GM23248 (cell line): ENCODE measurements at places on chromosomes 6 and 20.

GRCh38 chr6:38436726-38437465 lies 202.8 kb downstream of the BTBD9 start:
- DNase-seq, result peak; percentile 56

DNA sequence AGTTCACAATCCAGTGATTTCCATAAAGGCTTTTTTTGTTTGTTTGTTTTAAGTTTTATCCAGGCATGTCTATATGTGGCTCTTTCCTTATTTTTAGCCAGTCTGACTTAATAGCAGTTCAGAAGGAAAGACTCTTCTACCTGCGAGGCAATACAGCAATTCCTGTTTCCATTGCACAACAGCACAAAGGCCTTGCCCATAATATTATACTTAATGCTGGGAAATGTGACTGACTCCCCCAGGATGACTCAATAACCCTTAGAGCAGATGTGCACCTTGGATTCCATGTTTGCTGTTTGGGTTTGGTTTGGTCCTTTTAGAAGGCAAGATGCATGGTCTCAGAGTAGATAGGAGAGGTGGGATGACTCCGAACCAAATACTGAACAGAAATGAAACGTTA lies 184.1 kb downstream of the MTFR2 start:
- peak; percentile 37 for DNase-seq

DNA sequence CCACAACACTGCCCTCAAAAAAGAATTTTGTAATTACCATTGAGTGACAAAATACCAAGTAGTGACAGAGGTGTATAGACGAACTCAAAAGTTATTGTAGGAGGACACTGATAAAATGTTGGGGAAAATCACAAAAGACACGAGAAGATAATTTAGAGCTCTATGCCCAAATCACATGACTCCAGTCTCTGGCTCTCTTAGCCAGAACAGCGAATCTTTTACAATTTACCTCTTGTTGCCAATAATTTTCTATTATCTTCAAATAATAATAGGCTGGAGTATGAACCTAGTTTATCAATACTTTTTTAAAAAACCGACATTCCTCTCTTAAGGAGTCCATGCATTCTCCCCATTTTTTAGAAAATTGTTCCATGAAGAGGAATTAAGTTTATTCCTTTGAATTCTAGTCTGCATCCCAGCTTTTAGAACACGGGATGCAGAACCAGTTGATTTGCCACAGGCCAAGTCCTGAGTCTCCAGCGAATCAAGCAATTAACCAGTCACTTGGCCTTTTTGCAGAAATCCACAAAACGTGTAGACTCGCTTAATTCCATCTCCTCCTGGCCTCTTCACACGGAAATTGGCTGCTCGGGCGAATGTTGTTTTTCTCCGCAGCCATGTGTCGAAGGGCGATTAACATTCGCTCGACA lies 507 bp upstream of the RIPPLY2 start:
- no peak for DNase-seq

GRCh38 chr6:126427713-126428112 lies 87.8 kb downstream of the CENPW start:
- no peak for DNase-seq

DNA sequence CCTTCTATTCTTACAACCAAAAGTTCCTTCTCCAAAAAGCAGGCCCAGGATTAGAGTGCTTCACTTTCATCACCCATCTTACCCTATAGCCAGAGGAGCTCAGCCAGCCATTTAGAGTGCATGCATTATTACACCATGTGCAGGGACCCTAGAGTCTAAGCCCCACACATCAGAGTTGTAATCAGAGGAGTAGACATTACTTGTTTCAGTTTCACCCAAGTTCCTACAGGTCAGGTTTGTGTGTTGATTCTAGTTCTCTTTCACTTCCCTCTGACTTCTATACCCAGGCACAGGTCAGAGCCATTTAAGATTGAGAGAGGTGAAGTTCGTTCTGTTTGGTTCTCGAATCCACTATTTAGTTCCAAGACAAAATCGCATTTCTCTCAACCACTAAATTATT lies 16.3 kb upstream of the ARFGEF3 start:
- no peak for DNase-seq

GRCh38 chr20:23869520-23869919 lies 10.0 kb downstream of the CST5 start:
- no peak for DNase-seq

GRCh38 chr6:148989585-148989984 lies 242.8 kb downstream of the UST start:
- DNase-seq, result no peak

DNA sequence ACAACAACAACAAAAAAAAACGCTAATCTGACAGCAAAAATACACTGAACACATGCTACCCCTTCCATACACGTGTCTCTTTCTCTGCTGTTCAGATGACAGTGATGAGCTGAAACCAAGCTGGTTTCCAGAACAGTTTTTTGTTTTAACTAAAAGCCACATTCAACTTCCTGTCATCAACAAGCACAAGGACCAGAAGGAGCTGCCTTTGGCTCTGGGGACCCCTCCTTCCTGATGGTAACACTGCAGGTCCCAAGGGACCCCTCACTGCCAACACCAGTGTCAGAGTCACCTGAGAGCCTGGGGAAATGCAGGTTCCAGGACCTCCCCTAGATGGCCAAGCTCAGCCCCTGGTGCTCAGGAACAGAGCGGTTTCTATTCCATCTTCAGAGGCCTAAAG lies 6.0 kb downstream of the CST7 start:
- DNase-seq, result no peak

DNA sequence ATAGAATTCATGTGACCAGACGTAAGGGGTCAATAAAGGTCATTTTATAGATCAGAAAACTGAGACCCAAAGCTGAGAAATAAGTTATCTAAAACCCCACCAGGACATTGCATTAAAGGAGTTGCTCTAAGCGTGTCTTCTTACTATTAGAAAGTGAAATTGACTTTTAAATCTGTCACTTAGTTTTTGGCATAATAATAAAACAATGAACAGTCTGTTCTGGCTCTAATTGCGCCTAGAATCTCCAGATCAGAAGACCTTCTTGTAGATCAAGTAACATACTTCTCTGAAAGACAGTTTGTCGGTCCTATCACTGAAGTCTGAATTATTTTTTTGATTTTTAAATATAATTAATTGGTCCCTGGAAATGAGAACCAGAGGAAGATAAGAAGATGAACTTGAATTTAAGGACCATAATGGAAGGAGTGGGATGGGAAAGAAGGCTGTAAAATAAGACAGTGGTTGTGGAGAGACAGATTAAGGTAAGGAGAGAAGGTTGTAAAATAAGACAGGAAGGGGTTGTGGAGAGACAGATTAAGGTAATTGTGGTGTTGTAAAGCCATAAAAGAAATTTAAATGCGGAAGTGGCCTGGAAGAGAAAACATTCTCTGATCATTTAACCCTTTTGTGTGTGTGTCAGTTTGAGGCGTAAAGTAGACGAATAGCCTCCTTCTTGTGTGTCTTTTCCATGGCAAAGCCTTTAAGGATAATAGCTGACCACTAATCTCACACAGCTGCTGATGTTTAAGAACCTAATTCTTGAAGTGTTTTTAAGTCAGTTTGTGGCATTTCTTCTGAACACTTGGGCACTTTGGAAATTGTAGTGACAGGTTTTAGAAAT lies 20.1 kb downstream of the TOP1 start:
- DNase-seq, result no peak

DNA sequence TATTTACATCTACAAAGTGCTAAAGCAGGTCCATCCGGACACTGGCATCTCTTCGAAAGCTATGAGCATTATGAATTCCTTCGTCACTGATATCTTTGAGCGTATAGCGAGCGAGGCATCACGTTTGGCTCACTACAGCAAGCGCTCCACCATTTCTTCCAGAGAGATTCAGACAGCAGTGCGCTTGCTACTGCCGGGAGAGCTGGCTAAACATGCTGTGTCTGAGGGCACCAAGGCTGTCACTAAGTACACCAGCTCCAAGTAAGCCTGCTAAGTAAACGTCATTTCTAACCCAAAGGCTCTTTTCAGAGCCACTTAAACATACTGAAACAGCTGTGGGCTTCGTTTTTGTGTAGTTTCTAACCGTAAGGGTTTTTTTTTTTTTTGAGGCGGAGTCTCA lies 27.5 kb upstream of the SLC17A4 start:
- DNase-seq, result no peak

- no peak for DNase-seq
Measured at GRCh38 chr20:6420336-6420735, 297.5 kb upstream of the FERMT1 start.

GRCh38 chr20:18016772-18017171 lies 40.9 kb downstream of the OVOL2 start:
- DNase-seq, result no peak

GRCh38 chr6:50724381-50725124 lies 11.2 kb downstream of the TFAP2D start:
- no peak for DNase-seq

DNA sequence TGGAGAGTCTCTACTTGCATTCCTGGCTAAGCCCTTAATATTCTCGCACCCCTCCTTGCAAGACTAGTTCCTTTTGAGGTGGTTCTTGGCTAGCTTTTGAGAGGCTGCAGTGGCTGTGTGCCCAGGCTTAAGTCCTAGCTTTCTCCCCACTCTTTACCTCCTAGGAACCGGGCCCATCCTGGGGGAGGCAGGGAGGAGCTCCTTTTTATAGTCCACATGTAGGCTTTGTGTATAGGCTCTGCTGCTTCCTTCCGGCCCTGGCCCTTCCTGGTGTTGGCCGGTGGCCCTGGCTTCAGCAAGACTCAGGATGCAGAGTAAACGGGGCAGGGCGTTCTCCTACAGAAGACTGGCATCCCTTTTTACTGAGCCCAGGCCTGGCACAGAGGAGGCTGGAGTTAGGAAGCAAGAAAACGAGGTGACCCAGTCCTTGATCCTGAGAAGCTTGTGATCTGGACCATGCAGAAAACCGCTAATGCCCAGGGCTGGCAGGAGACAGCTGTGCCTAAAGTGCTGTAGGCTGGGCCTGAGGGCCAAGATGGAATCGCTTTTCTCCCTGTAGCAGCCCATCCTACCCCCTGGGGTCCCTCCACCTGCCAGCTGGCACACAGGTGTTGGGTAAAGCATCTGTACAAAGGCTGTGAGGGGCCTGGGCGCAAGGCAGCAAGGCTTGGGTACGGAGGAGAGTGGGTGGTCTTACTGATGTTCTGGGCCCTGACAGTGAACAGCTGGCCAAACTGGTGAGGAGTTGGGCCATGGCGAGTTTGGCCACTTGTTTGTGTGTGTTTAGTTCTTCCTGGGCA lies 8.7 kb downstream of the PLCG1 start:
- peak; percentile 20 for DNase-seq

DNA sequence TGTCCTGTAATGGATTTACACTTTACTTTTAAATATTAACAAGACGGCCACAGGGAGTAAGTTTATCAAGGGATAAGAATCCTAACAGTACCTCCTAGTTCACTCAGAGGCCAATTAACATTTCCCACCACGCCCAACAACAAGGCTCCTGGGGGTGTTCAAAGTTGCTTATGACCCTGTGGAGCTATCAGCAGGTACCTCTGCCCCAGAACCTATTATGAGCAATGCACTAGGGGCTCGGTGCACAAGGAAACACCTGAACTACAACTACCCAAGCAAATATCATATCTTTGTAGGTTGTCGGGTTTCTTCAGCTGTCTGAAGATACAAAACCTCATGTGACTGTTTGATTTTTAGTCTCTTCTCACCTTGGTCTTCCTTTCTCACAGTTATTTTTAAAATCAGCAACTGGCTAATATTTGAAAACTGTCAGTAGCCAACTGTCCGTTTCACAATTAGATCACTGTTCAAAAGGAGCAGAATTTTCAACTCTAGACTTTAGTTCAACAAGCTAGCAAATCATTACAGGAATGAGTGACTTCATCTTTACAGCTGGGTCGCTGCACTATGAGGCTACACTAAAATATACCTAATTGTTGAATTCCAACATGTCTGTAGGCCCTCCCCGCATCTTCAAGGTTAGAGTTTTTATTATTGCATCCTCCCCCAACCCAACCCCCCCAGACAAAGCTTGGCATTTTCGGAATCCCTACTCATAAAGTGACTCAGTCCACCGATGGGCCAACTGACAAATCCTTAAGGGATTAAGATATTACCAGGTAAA lies 38.1 kb downstream of the B4GALT5 start:
- DNase-seq, result peak; percentile 57

DNA sequence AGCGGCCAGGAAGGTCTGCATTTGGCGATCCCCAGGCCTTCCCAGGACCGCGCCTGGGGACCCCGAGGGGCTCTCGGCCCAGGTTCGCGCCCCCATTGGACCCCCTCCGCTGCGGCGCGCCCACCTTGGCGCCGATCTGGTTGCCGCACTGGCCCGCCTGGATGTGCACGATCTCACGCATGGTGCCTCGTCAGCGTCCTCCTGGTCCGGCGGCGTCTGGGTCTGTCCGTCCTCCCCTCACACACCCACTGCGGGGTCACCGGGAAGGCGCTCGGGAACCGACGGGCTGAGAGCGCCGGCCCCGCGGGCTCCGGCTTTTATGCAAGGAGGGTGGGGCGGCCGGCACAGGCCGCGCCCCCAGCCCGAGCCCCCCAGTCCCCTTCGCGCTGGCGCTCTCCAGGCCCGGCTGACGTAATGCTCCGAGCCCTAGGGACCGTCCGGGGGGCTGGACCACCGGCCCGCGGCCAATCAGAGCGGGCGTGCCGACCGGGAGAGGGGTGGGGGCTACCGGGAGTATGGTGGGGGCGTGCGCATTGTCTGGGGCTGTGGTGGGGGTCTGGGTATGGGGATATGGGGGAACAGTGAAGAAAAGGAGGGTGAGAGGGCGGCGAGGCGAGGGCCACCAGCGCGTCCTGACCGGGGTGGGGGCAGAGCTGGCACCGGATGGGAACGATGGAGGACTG lies at the start of gene TUBB2B:
Gene TUBB2B (minus strand): TSS at position 291 of the 683 bp plus-strand sequence. CDS start 110 bp downstream, at position 181.
- peak; percentile 68 for DNase-seq

GRCh38 chr6:153129873-153130514 lies 1.1 kb downstream of the RGS17 start:
- peak; percentile 61 for DNase-seq

GRCh38 chr6:82988930-82989351 lies 76.7 kb downstream of the UBE3D start:
- DNase-seq, result peak; percentile 47

- DNase-seq, result no peak
Measured at GRCh38 chr6:143516690-143517446, 5.3 kb upstream of the FUCA2 start.

GRCh38 chr6:1153696-1154245 lies 158.1 kb upstream of the FOXQ1 start:
- peak; percentile 39 for DNase-seq

DNA sequence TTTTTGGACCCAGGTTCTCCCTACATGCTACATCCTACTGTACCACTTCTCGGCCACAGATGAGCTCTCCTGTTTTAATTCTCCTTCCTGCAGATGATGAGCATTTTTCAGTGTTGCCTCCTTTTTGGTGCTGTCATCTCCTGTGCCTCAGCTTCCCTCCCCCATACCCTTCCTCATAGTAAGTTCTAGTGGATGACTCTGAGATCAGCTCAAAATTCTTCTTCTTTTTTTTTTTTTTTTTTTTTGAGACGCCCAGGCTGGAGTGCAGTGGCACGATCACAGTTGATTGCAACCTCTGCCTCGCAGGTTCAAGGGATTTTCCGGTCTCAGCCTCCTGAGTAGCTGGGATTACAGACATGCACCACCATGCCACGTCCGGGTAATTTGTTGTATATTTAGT lies 3.8 kb downstream of the TMEM14A start:
- DNase-seq, result no peak

GRCh38 chr6:36130667-36131510 lies 576 bp downstream of the MAPK13 start:
- peak; percentile 39 for DNase-seq

- DNase-seq, result no peak
Measured at GRCh38 chr20:40643891-40644290, 45.1 kb downstream of the MAFB start.

- peak; percentile 19 for DNase-seq
Measured at GRCh38 chr20:31870726-31871617, 538 bp downstream of the TTLL9 start.
